ENCODE measurements at places on chromosomes 11 and 22.

GRCh38 chr11:117814204-117814765, 10.3 kb downstream of the FXYD2 start:
- DNase-seq: no peak

DNA sequence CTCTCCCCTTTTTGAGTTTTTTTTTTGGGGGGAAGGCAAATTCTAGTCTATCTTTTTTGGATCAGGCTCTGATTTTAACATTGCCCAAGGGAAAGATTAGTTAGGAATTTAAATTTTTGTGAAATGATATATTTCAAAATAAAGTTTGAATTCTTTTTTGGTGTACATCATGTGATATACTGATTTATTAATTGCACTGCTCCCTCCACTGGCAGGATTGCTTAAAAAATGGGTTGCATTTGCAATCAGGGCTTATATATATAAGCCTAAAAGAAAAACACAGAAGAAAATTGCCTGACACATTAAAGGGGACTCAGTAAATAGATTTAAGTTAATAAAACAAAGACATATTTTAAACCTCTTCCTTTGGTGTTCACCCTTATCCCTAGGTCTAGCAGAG, 1.2 kb downstream of the DYNC2H1 start:
- DNase-seq: no peak

- DNase-seq: no peak
These were observed 4.8 kb upstream of the FXYD6 start for GRCh38 chr11:117881217-117881616.

- DNase-seq: no peak
These were observed 104.0 kb downstream of the ARHGAP42 start for GRCh38 chr11:100791103-100791502.

DNA sequence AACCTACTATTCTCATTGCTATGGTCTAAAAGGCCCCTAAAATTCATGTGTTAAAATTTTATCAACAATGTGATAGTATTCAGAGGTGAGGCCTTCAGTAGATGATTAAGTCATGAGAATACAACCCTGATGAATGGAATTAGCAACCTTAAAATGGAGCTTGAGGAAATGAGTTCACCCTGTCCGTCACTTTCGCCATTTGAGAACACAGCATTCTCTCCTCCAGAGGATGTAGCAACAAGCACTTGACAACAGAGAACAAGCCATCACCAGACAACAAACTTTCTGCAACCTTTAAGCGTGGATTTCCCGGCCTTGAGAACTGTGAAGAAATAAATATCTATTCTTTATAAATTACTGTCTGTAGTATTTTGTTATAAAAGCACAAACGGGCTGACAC, 197.0 kb downstream of the SBF2 start:
- no peak for DNase-seq

DNA sequence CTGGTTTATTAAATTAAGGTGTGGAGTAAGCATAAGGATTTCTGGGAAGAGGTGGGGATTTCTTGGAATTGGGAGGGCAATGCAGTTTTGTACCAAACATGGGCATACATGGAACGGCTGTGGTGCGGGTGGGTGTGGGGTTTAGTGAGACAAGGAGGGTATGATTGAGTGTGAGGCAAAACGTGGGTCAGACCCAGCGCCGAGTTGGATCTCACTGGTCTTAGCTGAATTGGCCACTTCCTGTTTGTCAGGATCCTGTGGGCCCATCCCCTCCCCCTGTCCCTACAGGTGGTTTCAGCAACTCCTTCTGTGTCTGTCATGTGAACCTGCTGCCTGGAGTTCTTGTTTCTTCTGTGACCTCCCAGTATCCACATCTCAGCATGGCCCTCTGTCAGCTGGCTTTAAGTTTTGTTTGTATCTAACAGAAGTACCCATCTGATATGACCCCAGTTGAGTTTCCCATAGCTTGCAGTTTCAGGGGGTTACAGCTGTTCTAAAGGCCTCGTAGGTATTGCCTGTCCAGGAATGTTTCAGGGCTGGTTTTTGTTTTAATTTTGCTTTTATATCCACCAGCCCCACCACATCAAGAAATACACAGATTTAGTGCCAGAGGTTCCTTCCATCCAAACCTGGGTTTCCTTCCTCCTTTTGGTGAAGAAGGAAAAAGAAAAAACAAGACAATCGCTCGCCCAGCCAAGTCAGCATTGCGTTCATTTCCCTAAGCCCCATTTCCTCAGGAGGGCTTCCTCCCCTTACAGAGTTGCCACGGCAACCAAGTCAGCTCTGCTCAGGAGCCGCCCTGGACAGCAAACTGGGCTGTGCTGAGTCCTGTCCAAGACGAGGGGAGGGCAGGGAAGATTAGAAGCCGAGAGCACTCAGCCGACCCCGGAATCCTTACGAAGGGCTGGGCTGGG, 6.0 kb downstream of the APOL1 start:
- DNase-seq: no peak

GRCh38 chr11:66151273-66151672, 81.2 kb downstream of the PACS1 start:
- no peak for DNase-seq

- DNase-seq: no peak
These were observed 43.5 kb downstream of the GGTLC2 start for GRCh38 chr22:22687638-22688500.

DNA sequence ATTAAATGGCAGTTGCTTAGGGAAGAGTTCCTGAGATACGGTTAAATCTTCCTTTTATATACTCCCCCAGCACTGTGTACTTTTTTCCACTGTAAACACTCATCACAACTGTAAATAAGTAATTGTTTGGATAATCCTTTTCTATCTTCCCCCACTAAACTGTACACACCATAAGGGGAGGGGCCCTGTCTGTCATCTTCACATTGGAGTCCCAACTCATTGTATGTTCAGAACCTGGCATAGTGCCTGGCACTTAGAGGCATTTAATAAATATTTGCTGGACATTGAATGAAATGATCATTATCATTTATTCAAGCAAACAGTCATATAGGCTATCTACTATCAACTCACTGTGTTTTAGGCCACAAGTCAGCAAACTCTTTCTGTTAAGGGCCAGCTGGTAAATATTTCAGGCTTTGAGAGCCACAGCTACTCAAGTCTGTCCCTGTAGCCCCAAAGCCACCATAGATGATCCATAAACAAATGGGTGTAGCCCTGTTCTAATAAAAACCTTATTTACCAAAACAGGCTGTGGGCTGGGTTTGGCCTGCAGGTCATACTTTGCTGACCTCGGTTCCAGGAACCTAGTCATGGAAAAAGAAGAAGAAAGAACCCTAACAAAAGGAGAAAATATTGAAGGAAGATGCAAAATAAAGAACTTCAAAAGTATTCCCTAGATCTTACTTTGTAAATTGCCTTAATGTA, 70.0 kb downstream of the AMOTL1 start:
- no peak for DNase-seq

DNA sequence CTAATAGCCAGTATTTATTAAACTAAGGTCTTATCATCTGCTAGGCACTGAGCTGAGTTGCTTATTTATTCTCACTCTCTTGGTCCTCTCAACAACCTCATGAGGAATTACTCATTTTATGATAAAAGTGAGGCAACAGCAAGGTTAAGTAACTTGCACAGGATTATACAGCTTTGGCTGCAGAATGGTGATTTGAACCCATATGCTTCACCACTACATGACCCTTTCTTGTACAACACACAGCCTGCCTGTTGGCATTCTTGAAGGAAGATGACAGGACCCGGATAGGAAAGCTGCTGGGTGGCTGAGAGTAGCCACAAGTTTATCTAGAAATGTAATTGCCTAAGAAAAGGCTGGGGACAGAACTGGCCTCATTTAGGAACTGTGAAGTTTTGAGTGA, 5.3 kb upstream of the PARVA start:
- DNase-seq: no peak

DNA sequence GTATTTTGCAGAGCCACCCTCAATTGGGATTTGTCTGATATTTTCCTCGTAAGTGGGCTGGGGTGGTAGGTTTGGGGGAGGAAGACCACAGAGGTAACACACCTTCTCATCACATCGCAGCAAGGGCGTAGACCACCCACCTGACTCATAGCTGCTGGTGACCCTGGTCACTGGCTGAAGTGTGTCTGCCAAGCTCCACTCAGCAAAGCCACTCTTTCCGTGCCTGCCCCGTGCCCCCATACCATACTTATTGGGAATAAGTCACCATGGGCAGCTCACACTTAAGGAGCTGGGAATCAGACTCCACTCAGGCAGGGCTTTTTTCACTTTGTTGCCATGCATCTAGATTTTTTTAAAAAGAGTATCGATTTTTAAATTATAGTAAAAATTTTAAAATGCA, 111.6 kb downstream of the PHF21B start:
- DNase-seq: no peak

DNA sequence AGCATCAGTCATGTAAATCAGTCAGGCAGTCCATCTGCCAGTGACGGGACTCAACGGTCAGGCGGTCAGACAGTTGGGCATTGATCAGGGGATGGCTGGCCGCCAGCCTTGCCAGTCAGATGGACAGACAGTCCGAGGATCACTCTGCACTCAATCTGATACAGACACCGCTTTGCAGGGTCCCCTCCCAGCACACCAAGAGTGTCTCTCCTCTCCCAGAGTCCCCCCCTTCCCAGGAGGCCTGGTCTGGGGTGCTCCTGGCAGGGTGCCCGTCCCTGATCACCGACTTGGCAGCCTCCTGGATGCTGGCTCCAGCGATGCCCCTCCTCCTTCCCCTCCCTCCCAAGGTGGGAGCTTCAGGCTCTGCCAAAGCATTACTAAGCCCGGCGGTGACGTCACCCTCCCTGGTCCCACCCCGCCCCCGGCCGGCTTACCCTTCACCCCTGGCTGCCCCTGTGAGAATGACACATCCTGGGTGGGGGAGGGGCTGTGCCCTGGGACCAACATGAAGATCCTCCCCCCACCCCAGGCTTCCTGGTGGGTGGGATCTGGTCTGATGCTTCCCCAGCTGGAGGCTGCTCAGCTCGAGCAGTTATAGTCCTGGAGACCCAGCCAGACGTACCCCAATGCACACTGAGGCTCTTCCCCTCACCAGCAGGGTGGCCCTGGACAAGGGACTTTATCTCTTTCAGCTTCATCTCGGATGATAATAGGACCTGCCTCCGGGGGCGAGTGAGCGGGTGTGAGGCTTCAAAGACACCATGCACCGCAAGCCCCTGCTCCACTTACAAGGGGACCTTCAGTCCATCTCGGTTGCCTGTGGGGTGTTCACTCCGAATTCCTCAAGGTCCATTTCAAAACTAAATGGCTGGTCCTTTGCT, 69.2 kb downstream of the CD82 start:
- DNase-seq: no peak

GRCh38 chr11:87033561-87033960, 4.2 kb upstream of the TMEM135 start:
- no peak for DNase-seq

- DNase-seq: no peak
These were observed 132.6 kb downstream of the SHANK2 start for GRCh38 chr11:71119656-71120269.

- DNase-seq: no peak
These were observed 186.6 kb downstream of the ADAMTS15 start for GRCh38 chr11:130634961-130635473.

DNA sequence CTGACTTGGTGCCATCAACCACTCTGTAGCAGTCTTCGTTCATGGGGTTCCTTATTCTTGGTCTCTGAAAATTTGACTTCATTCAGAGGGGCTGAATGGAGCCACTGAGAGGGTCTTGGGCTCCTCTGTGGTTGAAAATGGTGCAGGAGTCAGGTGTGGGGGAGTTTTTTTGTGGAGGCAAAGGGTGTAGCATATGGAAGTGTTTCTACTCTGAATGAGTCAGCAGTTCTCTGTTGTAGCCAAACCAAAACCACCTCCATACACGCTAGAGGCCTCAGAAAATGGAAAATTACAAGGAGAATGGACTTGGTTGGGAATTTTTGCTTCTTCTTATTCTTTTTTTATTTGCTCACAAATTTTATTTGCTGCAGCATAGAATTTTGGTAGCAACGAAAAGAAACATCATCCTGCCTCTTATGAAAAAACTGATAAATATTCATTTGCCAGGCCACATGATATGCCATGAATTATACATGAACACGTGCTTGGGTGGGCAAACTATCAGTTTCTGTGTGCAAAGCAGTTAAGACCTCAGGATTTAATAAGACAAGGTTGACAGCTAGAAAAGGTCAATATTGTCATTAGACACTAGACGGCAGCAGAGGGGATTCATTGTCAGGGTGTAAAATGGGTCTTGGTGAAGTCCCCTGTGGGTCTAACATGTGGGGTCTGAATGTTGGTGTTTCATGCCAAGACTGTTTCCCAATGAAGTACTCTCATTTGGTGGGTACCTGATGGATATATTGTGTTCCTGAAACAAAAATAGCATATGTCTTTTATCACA, 111.7 kb downstream of the MYO18B start:
- no peak for DNase-seq

- no peak for DNase-seq
These were observed 11.6 kb downstream of the ASCL2 start for GRCh38 chr11:2258501-2259465.

- DNase-seq: no peak
These were observed 16.5 kb downstream of the SIAE start for GRCh38 chr11:124656774-124657630.

DNA sequence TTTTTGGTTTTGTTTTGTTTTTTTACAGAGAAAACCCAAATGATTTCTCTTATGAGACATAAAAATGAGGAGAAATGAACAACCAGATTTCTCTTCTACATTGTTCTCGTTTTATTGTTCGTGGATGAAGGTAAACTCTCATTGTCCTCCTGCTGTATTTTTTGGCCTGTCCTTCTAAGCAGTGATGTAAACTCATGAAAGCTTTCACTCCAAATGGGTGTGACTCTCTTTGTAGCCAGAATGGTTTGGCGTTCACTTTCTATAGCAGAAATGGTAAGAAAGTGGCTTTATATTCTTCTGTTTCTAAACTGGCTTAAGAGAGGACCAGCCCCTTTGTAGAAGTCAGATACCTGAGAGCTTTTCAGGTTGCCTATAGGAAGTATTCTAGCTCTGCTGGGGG, 15.5 kb upstream of the BMAL1 start:
- no peak for DNase-seq
